Stimulated activated CD8-positive, alpha-beta memory T cell treated with anti-CD3 and anti-CD28 coated beads, Interleukin-7, amount 100 ng/mL, for 1 hour (primary cell): ENCODE measurements at places on chromosomes 6 and 20.

- DNase-seq: no peak
Measured at GRCh38 chr6:136677822-136678221, 114.5 kb downstream of the MAP3K5 start.

GRCh38 chr6:36277946-36278470 is 8.1 kb downstream of the PNPLA1 start:
- DNase-seq: no peak

- no peak for DNase-seq
Measured at GRCh38 chr6:44004625-44005506, 122.4 kb downstream of the MRPL14 start.

DNA sequence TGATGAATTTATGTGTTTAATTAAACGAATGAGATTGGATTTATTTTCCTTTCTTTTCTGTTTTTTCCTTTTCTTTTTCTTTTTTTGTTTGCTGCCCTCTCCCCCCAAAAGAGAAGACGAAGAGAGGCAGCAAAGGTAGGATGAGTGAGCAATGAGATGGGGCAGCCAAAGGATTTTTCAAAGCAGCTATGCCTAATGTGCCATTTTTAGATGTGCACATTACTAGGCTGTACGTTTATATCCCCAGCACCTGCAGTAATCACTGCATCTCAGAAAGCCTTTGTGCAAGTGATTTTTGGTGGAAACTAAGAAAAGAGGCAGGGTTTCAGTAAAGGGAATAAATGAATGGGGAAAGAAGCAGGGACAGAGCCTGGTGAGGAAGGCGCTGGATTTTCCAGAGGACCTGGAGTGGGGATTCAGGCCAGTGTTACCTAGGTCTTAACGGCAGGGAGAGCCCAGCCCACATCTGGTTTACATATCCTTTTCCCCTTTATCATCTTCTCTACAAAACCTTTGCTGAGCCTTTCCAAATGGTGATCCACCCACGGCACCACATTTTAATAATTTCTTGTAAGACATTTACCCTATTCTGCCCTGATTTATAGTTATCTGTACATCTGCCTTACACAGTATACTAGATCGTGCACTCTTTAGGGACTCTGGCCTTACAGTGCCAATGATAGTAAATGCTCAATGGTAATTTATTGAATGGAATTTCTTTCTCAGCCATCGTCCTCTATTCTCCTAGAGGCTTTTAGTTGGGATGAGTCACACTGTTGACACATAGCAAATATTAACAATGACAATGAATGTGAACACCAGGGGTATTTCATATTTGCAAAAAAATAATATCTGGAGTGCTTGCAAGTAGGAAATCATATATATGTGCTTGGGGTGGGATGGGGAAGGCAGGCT is 38.3 kb upstream of the ATXN1 start:
- DNase-seq: no peak

DNA sequence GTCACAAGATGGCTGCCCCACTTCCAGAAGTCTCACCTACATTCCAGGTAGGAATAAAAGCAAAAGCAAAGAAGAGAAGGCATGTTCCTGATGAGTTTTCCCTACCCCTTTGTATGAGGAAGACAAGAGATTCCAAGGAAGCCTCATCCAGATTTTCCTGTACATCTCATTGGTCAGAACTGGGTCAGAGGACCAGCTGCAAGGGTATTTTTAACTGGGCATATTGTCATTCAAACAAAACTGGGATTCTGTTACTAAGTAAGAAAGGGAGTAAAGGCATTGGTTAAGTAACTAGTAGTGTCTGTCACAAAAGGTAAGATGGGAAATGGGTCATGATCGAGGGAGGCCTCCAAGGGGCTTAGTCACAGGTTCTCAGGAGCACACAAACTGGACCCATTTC is 28.2 kb upstream of the RIMS4 start:
- no peak for DNase-seq

DNA sequence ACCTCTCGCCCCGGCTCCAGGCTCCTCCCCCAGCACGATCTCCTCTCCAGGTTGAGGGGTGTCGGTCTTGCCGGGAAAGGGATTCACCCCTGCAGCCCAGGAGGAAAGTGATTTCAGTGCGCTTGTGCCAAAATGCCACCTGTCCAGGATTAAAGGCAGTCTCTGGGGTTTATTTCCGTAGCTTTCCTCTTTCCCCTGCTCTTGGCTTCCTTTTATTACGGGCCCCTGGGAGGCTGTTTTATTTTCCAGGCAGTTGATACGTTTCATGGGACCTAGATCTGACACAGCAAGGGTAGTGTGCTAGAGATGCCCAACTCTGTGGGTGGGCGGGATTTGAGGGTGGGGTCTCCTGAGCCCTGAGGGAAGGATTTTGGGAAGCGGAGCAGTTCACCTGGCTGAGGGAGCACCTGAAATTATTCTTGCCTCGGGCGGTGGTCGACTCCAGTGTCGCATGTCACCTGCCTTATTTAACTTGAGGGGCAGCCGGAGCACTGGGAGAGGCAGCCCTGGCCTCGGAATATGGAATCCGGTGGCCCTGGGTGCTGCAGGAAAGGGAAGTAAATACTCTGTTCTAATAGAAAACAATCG is 9.5 kb upstream of the NKX2-2 start:
- no peak for DNase-seq

GRCh38 chr6:102619585-102619984 is 1226.1 kb downstream of the GRIK2 start:
- DNase-seq: no peak

GRCh38 chr6:89787660-89788328 is 31.8 kb downstream of the MDN1 start:
- no peak for DNase-seq

DNA sequence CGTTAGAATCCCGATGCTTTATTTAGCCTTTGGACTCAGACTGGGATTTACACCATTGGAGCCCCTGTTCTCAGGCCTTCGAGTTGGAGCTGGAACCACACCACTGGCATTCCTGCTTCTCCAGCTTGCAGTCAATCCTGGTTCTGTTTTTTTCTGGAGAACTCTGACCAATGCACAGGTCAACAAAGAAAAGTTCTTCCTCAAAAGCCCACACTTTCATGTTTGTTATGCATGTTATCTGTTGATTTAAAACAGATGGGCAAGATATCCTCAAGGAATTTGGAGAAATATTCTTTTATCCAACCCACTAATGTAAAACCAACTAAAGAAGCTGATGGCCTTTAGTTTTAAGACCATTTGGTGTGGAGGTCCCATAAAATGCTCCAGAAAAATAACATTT is 205.7 kb downstream of the ANKRD60 start:
- DNase-seq: no peak

DNA sequence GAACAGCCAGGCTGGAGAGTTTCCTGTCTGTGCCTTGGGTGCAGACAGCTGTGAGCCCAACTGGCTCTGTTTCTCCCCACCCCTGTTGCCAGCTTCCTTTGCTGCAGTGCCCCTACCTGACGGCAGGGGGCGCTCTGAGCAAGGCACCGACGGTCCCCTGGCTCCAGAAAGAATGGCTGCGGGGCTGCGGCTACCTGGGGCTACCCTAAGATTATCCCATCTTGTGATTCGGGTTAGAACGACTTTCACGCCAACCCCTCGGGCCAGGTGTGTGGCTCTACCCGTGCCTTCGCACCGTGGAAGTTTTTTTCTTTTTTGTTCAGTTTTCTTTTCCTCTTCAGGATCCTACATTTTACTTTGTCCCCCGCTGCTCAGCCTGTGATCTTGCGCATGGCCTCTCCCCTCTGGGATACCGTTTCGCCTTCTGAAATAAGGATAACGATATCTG is 33.4 kb upstream of the AAR2 start:
- DNase-seq: peak; percentile 58

DNA sequence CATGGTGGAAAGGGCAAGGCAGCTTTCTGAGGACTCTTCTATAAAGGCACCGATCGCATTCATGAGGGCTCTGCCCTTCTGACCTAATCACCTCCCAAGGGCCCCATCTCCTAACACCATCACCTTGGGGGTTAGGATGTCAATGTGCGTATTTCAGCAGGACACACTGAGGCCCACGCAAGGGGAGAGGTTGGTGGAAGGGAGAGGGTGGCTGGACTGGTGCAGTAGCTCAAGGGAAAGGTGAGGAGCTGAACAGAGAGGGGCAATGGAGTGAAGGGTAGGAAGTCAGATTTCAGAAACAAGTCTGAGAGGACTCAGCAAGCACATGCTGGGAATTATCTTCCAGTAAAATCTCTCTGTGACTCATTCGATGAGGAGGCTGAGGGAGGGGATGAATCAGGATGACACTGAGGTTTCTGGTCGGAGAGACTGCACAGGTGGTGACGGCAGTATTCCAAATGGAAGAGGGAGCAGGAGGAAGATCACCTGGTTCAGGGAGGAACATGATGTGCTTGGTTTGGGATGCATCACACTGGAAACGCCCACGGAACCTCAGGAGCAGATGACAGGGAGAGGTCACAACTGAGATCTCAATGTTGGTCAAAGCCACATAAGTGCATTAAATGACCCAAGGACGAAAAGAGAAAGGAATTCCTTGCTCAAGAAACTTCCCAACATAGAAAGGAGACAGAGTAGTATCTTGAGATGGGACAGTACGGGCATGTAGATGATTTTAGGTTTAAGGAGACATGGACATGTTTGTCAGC is 67.1 kb downstream of the TFAP2A start:
- DNase-seq: no peak

- DNase-seq: no peak
Measured at GRCh38 chr6:30570740-30571074, 535 bp upstream of the ABCF1 start.

DNA sequence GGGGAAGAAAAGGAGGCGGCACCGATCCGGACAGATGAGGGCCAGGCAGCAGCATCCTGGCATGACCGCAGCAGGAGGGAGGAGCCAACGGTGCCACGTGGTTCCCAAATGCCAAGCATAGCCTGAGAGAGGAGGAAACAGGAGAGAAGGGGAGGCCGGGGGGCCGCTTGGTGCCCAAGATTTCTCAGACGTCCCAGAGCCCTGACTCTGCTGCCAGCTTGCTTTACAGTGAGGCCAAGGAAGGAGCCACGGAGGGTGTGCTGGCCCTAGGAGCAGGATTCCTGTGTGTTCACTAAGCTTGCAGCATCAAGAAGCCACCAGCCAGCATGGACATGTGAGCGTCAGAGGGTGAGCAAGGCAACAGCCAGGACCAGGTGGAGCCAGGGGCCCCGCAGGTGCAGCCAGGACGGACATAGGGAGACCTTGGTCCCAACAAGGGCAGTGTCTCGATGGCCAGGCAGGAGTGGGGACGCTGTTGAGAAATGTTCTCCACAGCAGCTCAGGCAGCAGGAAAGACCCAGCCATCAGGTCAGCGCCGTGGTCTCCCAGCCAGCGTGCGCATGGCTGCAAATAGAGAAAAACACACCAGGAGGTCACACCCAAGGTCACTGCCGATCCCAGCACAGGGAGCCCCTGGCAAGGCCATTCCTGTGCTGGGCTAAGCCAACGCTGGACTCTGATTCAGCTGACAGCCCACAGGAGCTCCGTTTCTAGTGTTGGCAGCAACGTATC is 143.7 kb downstream of the DLL1 start:
- DNase-seq: no peak
